CD4-positive, alpha-beta T cell treated with Interferon alpha-2 for 1 hour (primary cell): ENCODE measurements at places on chromosomes 4 and X.

GRCh38 chr4:153763404-153763803 is 3.6 kb upstream of the RNF175 start:
- no peak for DNase-seq

- DNase-seq, result no peak
Observed at GRCh38 chr4:126800575-126801141, 832.1 kb upstream of the INTU start.

- no peak for DNase-seq
Observed at GRCh38 chrX:20221902-20222301, 44.8 kb downstream of the RPS6KA3 start.

DNA sequence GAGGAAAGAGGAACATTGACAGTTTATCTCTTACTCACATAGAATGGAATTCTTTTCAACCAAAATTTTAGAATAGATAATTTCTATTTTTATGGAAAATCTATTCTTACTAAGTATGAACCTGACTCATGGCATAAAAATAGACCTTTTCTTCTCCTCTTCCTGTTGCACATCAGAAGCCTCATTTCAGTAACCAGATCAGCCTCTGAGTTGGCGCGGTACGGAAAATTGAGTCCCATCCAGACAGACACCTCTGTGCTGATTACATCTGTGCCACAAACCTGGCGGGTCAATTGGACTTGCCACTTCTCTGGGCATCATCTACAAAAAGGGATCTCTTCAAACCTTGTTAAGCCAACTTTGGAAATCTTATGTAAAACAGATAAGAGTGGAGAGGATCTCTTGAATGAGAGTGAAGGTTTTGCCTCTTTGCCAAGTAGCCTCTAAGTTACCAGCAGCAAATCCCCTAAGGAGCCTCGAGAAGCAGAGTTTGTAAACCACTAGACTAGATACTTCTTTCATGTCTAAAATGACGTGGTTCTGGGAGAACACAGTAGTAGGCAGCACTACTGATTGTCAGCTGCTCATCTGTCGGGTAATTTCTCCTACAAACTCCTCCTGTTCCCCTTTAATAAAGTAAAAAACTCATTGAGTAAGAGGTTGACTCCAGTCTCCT is 37.4 kb downstream of the TENM3 start:
- no peak for DNase-seq
